IPS DF 6.9 (cell line): ENCODE measurements at places on chromosomes 3 and 15.

DNA sequence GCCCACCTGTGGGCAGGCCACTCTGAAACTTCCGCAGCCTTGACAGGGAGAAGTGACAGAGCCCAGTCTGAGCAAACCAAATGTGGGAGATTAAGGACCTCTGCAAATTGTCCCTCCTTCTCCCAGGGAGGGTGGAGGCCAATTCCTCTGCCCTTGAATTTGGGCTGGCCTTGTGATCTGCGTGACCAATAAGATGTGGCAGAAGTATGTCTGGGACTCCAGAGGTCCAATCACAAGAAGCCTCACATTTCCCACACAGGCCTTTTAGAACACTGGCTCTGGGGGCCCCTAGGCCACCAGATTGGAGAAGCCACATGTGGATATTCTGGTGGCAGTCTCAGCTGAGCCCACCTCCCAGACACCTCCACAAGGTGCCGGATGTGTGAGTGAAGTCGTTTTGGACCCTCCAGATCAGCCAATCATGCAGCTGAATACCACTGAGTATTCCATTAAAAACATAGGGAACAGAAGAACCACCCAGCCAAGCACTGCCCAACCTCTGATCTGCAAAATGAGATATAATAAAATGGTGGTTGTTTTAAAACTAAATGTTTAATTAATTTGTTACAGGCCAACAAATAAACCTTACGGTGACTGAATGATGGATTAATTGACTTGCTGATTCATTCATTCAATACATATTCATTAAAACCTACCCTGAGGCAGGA is 150.3 kb downstream of the NUP210 start:
- DNase-seq = no peak

GRCh38 chr3:149307435-149307783 is 26.0 kb downstream of the TM4SF18 start:
- DNase-seq = no peak

DNA sequence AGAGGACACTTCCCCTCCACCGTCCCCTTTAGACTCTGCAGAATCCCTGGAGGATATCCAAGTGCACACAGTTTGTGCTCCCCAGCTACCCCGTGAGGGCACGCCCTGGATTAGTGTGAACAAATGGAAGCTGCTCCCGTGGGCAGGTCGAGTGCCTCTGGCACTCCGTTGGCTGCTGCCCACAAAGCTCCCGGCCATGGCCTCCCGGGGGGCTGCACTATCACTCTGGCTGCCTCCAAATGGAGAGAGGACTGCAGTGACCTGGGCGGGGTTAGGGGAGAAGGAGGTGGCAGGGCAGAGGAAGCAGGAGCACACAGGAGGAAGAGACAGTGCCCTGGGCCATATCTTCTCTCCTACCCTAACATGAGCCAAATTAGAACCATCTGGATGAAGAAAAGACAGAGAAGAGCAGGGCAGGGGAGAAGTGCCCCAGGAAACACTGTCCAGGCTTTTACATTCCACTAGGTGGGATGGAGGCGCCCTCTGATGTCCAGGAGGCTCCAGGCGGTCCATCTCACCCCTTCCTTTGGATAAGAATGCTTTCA is 29.4 kb upstream of the ACAD9 start:
- no peak for DNase-seq

- peak; percentile 45 for DNase-seq
Observed at GRCh38 chr3:119173325-119173724, at the start of gene UPK1B. UPK1B (plus strand) TSS chr3:119173598; CDS start chr3:119186742, 13,144 bp downstream.

- no peak for DNase-seq
Observed at GRCh38 chr3:133412183-133413132, 12.6 kb downstream of the BFSP2 start.

DNA sequence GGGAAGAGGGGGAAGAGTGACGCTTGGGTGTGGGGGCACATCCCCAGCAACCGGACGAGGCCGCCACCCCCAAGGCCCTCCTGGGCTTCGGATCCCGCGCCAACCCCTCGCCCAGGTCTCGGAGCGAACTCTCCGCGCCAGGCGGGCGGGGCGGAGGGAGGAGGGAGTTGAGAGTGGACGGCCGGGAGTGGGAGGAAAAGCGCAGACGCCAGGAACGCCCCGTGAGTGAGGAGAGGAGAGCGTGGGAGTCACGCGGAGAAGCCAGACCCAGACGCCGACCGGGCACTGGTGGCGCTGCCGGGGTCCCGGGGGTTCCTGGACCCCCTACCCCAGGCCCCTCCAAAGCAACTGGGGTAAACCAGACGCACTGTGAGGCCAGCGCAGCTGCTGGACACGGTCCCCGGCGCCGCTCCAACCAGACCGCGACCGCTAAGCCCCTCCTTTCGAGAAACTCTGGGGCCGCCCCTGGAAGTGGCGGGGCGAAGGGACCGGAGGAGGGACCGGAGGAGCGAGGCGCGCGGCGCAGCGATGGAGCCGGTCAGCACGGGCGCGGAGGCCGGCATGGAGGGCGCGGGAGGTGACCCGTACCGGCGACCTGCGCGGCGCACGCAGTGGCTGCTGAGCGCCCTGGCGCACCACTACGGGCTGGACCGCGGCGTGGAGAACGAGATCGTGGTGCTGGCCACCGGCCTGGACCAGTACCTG is at the start of gene EFCC1:
Gene EFCC1 (plus strand): TSS at position 204 of the 705 bp plus-strand sequence. CDS start 325 bp downstream, at position 529.
- DNase-seq = no peak

- peak; percentile 61 for DNase-seq
Observed at GRCh38 chr15:80915472-80915871, 74.1 kb downstream of the MESD start.
